ENCODE measurements at places on chromosomes 16 and 17. TPM values are rescaled to one million over a fixed set of nuclear protein-coding genes. Genes with fewer than 3 reads are reported as not detected.

- no peak for DNase-seq
- no peak overlapping the region for H3K4me3 ChIP-seq
- no peaks in the 10 kb centered on the region for H3K4me1 ChIP-seq
- no peaks in the 10 kb centered on the region for H3K27me3 ChIP-seq
- H3K27ac ChIP-seq, result no peak overlapping the region
Measured at GRCh38 chr16:73171380-73171779, 123.5 kb upstream of the ZFHX3 start.

GRCh38 chr17:33475594-33475993 lies 182.5 kb upstream of the ASIC2 start:
- H3K27me3 ChIP-seq, result no peaks in the 10 kb centered on the region
- DNase-seq, result no peak
- no peaks in the 10 kb centered on the region for H3K4me1 ChIP-seq
- no peaks in the 10 kb centered on the region for H3K36me3 ChIP-seq
- no peak overlapping the region for H3K27ac ChIP-seq

GRCh38 chr16:68296693-68297092 lies 14.1 kb downstream of the SLC7A6OS start:
- no peak for DNase-seq
- peaks cover 91% of the 10 kb centered on the region for H3K36me3 ChIP-seq
- peaks cover 11% of the 10 kb centered on the region for H3K4me1 ChIP-seq
- H3K4me3 ChIP-seq, result no peak overlapping the region

DNA sequence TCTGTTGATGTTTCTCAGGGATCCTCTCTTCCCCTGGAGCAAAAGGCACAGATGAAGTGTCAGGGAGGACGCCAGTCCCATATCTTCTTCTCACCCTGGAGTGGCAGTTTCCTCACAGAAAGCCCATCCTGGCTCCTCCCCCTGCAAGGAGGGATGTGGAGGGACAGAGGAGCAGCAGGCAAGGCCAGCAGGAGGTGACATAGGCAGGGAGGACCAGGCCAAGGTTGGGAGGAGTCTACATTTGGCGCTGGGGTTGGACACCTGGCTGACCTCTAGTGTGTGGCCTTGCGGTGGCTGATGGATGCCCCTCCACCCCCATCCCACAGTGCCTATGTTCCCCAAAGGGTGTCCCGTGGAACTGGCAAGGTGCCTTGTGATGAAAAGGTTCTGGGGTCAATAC lies 125.4 kb downstream of the SEC14L1 start:
- no peak overlapping the region for H3K27ac ChIP-seq
- H3K4me3 ChIP-seq, result no peak overlapping the region
- no peak for DNase-seq
- no peaks in the 10 kb centered on the region for H3K4me1 ChIP-seq
- H3K27me3 ChIP-seq, result no peaks in the 10 kb centered on the region

GRCh38 chr16:72195609-72196008 lies 23.7 kb upstream of the PMFBP1 start:
- no peaks in the 10 kb centered on the region for H3K27me3 ChIP-seq
- no peaks in the 10 kb centered on the region for H3K36me3 ChIP-seq
- no peak overlapping the region for H3K27ac ChIP-seq
- no peak for DNase-seq

- no peaks in the 10 kb centered on the region for H3K27me3 ChIP-seq
- no peak for DNase-seq
- H3K4me3 ChIP-seq, result no peak overlapping the region
- H3K27ac ChIP-seq, result no peak overlapping the region
- H3K4me1 ChIP-seq, result peaks cover 29% of the 10 kb centered on the region
Measured at GRCh38 chr16:85869206-85869605, 29.8 kb upstream of the IRF8 start.

DNA sequence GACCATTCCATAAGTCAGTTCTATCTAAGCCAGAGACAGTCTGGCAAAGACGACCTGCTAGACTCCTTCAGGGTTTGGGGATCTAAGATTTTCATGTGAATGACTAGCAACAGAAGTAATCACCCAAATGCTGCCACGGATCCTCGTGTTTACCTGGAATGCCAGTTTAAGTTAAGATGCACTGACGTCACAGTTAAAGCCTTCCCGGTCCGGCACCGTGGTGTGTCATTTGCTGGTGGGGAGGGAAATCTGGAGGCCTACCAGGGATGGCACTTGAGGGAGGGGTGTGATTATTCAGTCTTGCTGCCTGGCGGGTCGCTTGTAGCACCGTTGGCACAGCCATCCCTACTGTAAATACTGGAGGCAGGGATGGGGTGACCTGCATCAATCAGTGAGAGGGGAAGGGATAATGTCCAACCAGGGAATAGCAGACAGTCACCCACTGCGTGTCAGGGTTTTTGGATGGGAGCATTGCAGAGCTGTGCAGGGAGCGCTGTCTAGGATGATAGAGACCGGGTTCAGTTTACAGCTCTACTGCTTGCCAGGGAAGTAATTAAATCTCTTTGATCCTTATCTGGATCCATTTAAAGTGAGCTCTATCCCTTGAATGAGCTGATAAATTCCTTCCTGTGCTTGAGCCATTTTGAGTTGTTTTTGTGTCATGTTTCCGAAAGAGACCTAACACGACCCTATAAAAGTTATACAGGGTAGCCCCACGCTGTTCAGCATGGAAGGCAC lies 764.7 kb upstream of the EEF2KMT start:
- no peaks in the 10 kb centered on the region for H3K27me3 ChIP-seq
- no peaks in the 10 kb centered on the region for H3K36me3 ChIP-seq
- no peak for DNase-seq
- no peak overlapping the region for H3K4me3 ChIP-seq

GPRC5B gene
- total RNA-seq, result not detected

TUBB3 gene
- total RNA-seq, result 1.3 TPM

PLLP gene
- not detected for total RNA-seq

Measured in natural killer cell (primary cell).